ENCODE measurements at places on chromosomes 5 and 9.

DNA sequence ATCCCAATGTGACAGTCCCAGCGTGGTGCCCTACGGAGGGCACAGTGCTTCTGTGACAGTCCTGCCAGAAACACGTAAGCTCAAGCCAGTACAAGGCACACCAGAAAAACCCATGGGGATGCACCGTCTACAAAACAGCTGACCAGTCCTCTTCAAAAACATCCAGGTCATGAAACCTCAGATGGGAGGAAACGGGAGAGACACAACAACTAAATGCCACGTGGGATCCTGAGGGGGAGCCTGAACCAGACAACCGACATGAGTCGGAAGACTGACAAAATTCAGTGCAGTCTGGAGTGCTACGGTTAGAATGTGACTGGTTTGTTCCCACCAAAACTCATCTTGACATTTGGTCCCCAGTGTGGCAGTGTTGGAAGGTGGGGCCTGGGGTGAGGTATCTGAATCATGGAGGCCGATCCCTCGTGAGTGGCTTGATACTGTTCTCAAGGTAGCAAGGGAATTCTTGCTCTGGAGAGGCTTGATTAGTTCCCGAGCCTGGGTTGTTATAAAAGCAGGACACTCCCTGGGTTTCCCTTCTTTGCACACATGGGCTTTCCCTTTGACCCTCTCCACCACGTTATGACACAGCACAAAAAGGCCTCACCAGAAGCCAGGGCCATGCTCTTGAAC lies 55.4 kb downstream of the ADAMTS2 start:
- no peak for DNase-seq

- DNase-seq = no peak
Measured at GRCh38 chr9:108477529-108478006, 378.2 kb downstream of the ACTL7B start.

GRCh38 chr5:179274321-179275315 lies 70.6 kb downstream of the ADAMTS2 start:
- no peak for DNase-seq

- DNase-seq = no peak
Measured at GRCh38 chr9:68751556-68751955, 46.5 kb downstream of the PIP5K1B start.

DNA sequence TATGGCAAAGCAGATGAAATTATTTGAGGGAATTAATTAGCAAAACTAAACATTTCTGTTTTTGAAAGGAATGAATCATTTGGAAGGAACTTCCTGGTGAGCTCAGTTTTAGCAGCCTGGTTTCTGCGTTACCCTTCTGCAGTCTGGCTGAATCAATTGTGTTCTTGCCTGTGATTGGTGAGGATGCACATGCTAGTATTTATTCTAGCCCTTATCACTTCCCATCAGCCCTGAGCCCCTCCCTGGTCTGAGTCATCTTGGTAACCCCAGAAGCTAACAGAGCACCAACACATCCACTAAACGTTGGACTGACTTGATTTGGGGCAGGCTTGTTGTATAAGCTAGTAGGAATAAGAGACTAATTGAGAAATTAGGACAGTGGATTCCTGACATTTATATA lies 6.6 kb downstream of the TJP2 start:
- no peak for DNase-seq

- DNase-seq = peak; percentile 9
Measured at GRCh38 chr5:38556088-38556598, 303 bp downstream of the LIFR start.

GRCh38 chr5:132666310-132667123 lies 7.3 kb upstream of the IL4 start:
- no peak for DNase-seq

DNA sequence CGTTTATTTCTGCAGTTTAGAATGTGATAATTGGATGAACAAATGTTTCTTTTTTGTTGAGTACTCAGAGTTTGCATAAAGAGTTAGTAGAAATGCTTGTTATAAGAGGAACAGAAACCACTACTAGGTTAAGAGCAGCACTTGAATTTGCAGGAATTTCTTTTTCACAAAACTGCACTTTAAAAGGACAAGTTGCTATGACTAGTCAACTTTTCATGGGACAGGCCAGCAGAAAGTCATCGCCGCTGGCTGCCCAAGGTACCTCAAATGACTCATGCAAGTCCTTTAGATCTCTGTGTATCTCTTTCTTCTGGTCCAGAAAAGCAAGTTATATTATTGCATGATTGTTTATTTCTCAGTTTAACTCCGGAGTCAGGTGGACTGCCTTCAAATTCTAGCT lies 97.3 kb upstream of the HMHB1 start:
- no peak for DNase-seq

GRCh38 chr5:33867241-33867640 lies 24.5 kb downstream of the ADAMTS12 start:
- no peak for DNase-seq

DNA sequence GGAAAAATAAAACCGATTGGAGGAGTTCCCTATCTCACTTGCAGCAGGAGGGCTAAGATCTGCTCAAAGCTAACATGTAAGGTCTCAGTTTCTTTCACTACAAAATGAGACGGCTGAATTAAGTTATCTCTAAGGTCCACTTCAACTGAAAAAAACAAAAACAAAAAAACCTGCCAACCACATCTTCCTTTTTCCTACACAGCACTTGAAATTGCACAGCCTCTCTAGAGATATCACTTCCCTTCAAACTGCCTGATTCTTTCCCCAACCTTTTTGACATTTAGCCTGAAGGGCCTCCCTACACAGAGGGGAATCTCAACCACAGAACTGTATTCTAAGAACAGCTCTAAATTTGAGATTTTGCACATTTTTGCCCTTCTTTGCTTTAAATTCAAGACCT lies 227.9 kb upstream of the TARS1 start:
- DNase-seq = no peak

DNA sequence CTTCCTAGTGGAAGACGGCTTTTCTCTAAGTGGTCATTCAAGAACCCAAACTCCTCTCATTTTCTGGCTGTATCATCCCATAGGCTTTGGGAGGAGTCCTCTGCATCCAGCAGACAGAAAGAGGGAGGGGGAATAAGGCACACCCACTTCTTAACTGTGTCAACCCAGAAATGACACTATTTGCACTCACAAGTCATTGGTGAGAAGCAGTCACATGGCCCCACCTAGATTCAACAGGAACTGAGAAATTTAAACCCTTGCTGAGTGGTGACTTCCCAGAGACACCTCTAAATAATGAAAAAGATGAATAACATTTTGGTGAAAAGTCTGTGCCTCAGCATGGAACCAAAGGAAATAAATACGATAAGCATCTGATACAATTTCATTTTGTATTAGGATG lies 120.0 kb downstream of the MCTP1 start:
- no peak for DNase-seq

DNA sequence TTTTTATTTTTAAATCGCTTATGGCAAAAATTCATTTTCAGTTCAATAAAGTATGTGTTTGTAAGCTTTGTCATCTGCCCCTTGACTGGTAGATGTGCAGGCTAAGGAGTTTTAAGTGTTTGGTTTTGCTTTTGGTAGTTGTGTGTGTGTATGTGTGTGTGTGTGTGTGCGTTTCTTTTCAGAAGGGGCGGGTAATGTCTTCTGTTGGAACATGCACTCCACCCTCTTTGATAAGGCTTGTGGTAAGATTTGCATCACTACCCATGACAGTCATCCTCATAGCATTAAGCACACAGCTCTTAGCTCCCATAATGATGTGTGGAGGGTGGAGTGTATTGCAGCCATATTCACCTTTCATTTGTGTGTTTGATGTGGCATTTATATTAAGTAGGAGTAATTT lies 92.1 kb upstream of the FSD1L start:
- no peak for DNase-seq

DNA sequence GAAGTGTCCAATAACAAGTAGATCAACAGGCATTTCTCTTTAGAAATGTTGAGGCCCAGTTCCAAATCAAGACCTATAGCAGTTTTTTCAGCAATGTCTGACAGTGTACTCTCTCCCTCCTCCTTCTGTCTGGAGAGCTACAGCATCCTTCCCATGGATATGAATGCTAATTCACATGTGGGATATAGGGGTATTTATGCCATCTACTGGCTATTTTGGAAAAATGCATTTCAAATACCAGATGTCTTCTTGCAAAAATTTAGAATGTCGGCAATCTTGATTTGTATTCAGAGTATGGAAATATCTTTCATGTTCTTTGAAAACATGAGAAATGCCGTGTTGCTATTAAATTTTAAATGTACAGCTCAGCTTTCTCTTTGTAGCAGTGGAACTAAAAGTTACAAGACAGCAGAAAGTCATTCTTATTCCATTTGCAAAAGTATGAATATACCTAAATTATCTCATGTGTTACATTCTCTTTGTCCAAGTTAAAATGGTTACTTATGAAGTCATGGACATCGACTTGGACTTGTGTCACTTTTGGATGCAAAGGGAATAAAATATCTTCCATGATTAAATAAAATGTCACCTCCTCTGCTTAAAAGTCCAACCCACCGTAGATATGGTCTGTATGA lies 647.8 kb downstream of the TAF11L14 start:
- no peak for DNase-seq

- no peak for DNase-seq
Measured at GRCh38 chr5:134463176-134463720, 51.6 kb upstream of the CDKN2AIPNL start.

GRCh38 chr9:127087836-127088235 lies 34.6 kb downstream of the ANGPTL2 start:
- no peak for DNase-seq

- DNase-seq = no peak
Measured at GRCh38 chr5:93120771-93121170, 460.2 kb downstream of the NR2F1-AS1 start.
